HCT116 (cell line): ENCODE measurements at places on chromosomes 5 and 9.

GRCh38 chr9:89254773-89255125 is 56.2 kb upstream of the CKS2 start:
- DNase-seq, result no peak

DNA sequence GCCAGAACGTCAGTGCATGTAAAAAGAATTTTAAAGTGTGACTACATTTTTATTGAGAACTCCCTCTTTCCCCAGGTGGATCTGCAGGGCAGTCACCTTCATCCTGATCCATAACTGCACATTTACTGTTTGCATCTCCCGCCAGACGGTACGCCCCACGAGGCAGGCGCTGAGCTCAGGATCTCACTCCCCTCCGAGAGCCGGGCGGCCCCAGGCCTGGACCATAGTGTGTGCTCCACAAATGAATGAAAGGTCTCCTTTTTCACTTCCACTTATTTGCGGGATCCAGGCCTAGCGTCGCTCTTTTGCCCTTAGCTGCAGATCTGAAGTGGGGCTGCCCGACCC is 378 bp downstream of the DROSHA start:
- no peak for DNase-seq

GRCh38 chr5:129271308-129271707 is 176.8 kb downstream of the ISOC1 start:
- DNase-seq, result peak; percentile 19

GRCh38 chr5:158758675-158759074 is 341.0 kb downstream of the EBF1 start:
- no peak for DNase-seq

GRCh38 chr9:35700031-35700430 is 10.3 kb upstream of the TPM2 start:
- no peak for DNase-seq
